ENCODE measurements at places on chromosomes 7 and 10. TPM values are rescaled to one million over a fixed set of nuclear protein-coding genes. Genes with fewer than 3 reads are reported as not detected.

DNA sequence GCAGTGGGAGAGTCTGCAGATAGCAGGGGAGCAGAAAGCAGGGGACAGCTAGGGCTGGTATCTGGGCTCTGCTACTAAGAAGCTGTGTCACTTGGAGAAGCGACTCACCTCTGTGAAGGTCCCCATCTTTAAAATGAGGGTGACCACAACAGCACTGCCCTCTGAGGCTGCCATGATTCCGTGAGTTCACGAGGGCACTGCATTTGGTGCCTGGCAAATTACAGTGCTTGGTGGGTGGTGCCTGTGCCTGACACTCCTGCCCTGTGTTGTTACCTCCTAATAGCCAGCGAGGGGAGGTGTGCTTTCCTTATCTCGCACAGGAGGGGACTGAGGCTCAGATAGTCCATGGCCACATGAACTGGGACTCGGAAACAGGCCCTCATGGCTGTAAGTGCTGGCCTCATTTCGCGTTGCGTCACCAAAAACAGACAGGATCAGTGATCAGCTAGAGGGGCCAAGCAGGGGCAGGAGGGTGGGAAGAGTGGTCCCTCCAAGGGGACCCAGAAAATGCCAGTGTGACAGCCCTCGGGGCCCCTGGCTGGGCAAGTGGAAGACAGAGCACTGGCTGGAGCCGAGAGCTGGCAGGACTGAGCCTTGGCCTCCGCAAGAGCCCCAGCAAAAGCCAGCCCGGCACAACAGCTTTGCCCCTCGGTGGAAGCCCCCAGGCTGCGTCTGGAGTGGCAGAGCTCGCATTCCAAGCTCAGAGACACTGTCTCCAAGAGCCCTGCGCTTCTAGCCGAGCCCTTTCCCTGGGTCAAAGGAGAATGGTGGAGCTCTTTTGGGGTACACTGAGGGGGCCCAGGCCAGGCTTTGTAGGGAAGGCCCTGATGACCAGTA, 17.3 kb upstream of the BNIP3 start:
- DNase-seq, result no peak
- H3K4me1 ChIP-seq, result peaks cover 23% of the 10 kb centered on the region
- no peaks in the 10 kb centered on the region for H3K36me3 ChIP-seq

GRCh38 chr7:64868499-64868898, 34.6 kb upstream of the ZNF273 start:
- no peaks in the 10 kb centered on the region for H3K27me3 ChIP-seq
- no peak overlapping the region for H3K27ac ChIP-seq
- DNase-seq, result peak; percentile 40
- no peak overlapping the region for H3K4me3 ChIP-seq

Gene PTPRN2
- 16.2 TPM for total RNA-seq

- DNase-seq, result no peak
- H3K36me3 ChIP-seq, result no peaks in the 10 kb centered on the region
- peaks cover 21% of the 10 kb centered on the region for H3K4me1 ChIP-seq
- H3K4me3 ChIP-seq, result no peak overlapping the region
- no peak overlapping the region for H3K27ac ChIP-seq
Measured at GRCh38 chr10:11693376-11693775, 48.8 kb upstream of the ECHDC3 start.

DNA sequence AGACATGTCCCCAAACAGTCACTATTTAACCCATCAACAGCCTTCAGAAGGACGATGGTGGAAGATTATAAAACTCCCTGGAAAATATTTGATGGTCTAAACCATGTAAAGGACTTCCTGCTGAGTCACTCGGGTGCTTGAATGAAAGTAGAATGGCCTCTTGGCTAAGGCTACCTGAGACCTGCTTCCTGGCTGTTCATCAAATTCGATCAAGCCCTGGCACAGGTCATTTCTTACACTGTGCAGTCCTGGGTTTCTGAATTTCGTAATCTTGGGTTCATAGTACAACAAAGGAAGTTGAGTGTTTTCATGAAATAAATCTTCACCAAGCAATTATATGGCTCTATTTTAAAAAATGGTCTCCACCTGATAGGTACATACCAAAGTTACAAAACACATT, 260.3 kb upstream of the RNF32 start:
- peaks cover 10% of the 10 kb centered on the region for H3K27me3 ChIP-seq
- no peak for DNase-seq
- no peak overlapping the region for H3K27ac ChIP-seq

DNA sequence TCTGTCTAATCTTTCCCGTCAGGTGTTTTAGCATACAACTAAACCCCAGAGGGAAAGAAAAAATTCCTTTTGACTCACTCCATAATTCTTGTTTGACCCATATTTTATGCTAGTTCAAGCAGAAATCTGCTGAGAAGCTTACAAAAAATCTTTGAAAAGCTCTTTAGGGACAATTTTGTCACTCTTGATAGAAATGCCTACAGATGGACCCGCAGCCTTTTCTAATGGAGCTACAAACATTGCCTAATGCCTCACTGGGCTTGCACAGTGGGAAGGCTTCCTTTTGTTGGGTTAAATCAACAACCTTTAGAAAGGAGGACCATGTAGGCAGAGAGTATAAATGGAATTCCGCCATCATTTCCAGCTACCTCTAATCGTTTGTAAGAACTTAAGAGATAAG, 344.5 kb downstream of the PCLO start:
- no peak for DNase-seq
- no peak overlapping the region for H3K27ac ChIP-seq
- H3K4me1 ChIP-seq, result peaks cover 4% of the 10 kb centered on the region

DNA sequence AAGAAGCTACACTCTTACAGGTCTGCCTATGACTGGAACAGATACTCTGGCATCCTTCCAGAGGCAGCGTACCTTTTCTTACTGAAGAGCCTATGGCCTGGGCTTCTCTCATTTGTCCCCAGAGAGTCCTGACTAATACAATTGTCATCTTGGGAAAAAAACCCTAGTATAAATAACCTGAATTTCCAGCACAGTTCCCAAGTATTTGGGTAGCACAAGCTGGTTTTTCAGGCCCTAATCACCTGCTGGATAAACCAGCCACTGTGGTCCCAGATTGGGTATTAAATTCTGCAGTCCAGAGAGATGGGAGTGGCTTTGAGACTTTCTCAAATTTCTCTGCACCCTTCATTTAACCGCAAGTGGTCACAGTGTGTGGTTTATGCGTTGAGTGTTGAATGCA, 186.8 kb upstream of the NEBL start:
- H3K27ac ChIP-seq, result peak overlapping the region; percentile 70
- H3K36me3 ChIP-seq, result no peaks in the 10 kb centered on the region
- peaks cover 10% of the 10 kb centered on the region for H3K4me1 ChIP-seq
- DNase-seq, result no peak
- no peak overlapping the region for H3K4me3 ChIP-seq

Gene ZNF786
- total RNA-seq, result 13.3 TPM

Gene ABCF2
- total RNA-seq, result 46.5 TPM

GRCh38 chr10:117541405-117541908, 1.1 kb upstream of the EMX2 start:
- peak overlapping the region; percentile 96 for H3K4me3 ChIP-seq
- H3K27me3 ChIP-seq, result peaks cover 76% of the 10 kb centered on the region
- peaks cover 10% of the 10 kb centered on the region for H3K36me3 ChIP-seq
- peaks cover 22% of the 10 kb centered on the region for H3K4me1 ChIP-seq
- peak; percentile 84 for DNase-seq

DNA sequence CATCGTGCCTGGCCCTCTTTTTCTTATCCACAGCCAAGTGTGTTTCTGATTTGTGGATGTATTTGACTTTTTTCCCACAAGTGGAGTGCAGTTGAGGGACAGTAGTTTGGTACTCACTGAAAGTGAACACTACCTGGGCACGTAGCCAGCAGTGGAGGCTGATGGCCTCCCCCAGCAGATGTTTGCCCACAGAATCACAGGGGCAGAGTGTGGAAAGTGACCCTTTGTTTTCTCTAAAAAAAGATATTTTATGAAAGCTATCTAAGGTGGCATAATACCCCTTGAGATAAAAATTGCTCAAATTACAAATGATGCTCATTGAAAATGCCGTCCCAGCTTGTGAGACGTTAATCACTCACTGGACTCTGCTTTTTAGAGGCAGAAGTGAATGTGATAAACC, 29.1 kb downstream of the WDR37 start:
- H3K4me3 ChIP-seq, result no peak overlapping the region
- H3K27ac ChIP-seq, result no peak overlapping the region
- H3K27me3 ChIP-seq, result no peaks in the 10 kb centered on the region
- peaks cover 3% of the 10 kb centered on the region for H3K4me1 ChIP-seq
- peaks cover 25% of the 10 kb centered on the region for H3K36me3 ChIP-seq

Gene NANOS1
- total RNA-seq, result 14.4 TPM

DNA sequence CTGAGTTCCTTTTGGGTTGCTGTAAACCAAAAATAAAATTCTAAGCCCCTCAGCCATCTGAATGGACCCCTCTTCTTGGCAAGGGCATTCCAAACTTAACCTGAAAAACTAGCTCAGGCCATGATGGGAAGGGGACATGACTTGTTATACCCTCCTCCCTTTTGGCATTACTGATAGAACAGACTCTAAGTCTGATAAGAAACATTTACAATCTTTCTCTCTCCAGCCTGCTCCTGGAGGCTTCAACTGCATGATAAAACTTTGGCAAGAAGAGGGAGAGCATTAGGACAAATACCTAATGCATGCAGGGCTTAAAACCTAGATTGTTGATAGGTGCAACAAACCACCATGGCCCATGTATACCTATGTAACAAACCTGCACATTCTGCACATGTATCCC, 40.9 kb upstream of the ATOH7 start:
- no peak overlapping the region for H3K27ac ChIP-seq
- no peaks in the 10 kb centered on the region for H3K36me3 ChIP-seq
- peaks cover 11% of the 10 kb centered on the region for H3K4me1 ChIP-seq
- DNase-seq, result no peak
- H3K4me3 ChIP-seq, result no peak overlapping the region
- no peaks in the 10 kb centered on the region for H3K27me3 ChIP-seq

- H3K4me3 ChIP-seq, result no peak overlapping the region
- H3K36me3 ChIP-seq, result no peaks in the 10 kb centered on the region
- no peak overlapping the region for H3K27ac ChIP-seq
- H3K4me1 ChIP-seq, result peaks cover 27% of the 10 kb centered on the region
Measured at GRCh38 chr7:12719981-12720865, 32.8 kb downstream of the ARL4A start.

Gene TECTB
- not detected for total RNA-seq

Gene OR2A42
- not detected for total RNA-seq

DNA sequence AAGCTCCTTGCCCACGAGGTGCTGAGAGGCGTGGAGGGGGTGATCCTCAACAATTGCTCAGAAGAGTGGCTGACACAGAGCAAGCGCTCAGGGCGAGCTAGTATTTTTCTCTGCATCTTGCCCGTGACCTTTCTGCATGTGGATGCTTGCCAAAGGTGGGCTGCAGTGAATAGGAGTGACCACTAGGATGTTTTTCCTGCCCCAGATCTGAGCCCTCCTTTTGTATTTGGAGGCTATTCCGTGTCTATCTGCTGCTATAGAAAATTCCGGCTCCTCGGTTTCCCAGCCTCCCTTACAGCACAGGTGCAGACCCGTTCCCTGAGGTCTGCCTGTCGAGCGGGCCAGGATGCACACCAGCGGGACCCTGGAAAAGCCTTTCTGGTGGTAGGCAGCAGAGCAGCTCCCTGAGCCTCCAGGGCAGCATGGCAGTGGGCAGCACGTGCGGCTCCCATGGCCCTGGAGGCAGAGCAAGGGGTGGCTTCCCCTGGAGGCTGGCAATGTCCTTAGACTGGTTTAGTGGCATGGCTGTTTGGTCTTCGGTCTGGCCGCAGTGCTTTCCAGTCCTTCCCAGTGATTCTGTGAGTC, 145.1 kb upstream of the PCBD1 start:
- H3K4me1 ChIP-seq, result peaks cover 20% of the 10 kb centered on the region
- no peak overlapping the region for H3K27ac ChIP-seq
- no peaks in the 10 kb centered on the region for H3K36me3 ChIP-seq

DNA sequence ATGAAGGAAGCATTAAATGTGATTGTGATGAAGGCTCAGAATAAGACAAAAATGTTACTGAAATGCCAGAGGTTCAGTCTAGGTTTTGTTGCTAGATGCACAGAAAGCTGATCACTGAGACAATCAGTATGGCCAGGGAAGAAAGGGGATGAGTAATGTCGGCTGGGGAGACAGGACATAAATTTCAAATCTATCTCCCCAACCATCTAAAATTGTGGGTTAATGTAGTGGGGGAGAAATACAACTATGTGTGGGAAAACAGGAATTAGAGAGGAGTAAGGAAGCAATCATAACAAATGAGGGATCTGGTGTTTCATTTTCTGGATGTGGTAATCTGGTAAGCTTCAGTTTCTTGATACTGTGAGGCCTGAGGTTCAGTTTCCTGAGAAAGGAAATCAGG, 1111.0 kb downstream of the XPNPEP1 start:
- H3K27me3 ChIP-seq, result peaks cover 4% of the 10 kb centered on the region
- H3K27ac ChIP-seq, result no peak overlapping the region
- H3K36me3 ChIP-seq, result no peaks in the 10 kb centered on the region
- H3K4me1 ChIP-seq, result no peaks in the 10 kb centered on the region
- DNase-seq, result no peak

DNA sequence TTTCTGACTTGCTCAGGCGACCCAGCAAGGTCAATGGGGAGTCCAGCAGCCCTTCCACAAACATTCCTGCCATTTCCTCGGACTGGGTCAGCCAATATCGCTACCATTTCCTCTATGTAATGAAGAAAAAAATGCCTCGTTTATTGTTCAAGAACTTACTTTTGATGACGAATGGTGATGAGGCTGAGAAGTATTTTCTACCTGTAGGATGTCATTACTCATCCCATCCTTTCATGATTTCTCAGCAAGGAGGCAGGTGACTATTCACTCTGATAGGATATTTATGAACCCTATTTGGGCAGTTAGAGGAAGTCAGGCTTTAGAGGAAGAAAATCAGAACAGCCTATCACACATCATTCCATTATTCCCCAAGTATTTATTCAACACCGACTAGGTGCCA, 178.6 kb downstream of the FANK1 start:
- H3K4me3 ChIP-seq, result no peak overlapping the region
- peaks cover 10% of the 10 kb centered on the region for H3K27me3 ChIP-seq
- peaks cover 7% of the 10 kb centered on the region for H3K36me3 ChIP-seq
- no peak for DNase-seq

DNA sequence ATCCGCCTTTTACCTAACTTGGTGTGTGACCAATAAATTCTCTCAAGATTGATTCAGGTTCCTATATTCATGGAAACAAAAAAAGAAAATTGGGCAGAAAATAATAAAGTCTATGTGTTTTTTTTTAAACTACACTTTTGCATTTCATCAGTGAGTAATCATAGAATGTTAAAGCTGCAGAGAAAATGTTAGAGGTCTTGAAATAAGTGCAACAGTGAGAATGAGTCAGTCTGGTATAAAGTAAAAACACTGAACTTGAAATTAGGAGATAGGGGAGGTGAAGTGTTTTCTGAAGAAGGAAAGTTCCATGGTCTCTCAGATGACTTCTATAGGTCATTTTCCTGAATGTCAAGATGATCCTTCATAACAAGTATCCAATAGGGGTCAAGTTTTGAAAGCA, 202.6 kb upstream of the NRP1 start:
- H3K27me3 ChIP-seq, result peaks cover 20% of the 10 kb centered on the region
- H3K27ac ChIP-seq, result no peak overlapping the region
- H3K4me1 ChIP-seq, result peaks cover 27% of the 10 kb centered on the region
- H3K4me3 ChIP-seq, result no peak overlapping the region
- no peak for DNase-seq

Gene EVX1
- total RNA-seq, result 0.71 TPM
